ENCODE measurements at places on chromosomes 11 and 22. TPM values are rescaled to one million over a fixed set of nuclear protein-coding genes. Genes with fewer than 3 reads are reported as not detected.

PDGFD gene
- 1.7 TPM for total RNA-seq

CECR2 gene
- not detected for total RNA-seq

APOL5 gene
- not detected for total RNA-seq

PRR33 gene
- not detected for total RNA-seq

TMEM45B gene
- not detected for total RNA-seq

NXPE2 gene
- total RNA-seq, result not detected

FAM180B gene
- total RNA-seq, result 0.62 TPM

OR8D1 gene
- not detected for total RNA-seq

MS4A3 gene
- total RNA-seq, result 0.50 TPM

DSCAML1 gene
- not detected for total RNA-seq

DNA sequence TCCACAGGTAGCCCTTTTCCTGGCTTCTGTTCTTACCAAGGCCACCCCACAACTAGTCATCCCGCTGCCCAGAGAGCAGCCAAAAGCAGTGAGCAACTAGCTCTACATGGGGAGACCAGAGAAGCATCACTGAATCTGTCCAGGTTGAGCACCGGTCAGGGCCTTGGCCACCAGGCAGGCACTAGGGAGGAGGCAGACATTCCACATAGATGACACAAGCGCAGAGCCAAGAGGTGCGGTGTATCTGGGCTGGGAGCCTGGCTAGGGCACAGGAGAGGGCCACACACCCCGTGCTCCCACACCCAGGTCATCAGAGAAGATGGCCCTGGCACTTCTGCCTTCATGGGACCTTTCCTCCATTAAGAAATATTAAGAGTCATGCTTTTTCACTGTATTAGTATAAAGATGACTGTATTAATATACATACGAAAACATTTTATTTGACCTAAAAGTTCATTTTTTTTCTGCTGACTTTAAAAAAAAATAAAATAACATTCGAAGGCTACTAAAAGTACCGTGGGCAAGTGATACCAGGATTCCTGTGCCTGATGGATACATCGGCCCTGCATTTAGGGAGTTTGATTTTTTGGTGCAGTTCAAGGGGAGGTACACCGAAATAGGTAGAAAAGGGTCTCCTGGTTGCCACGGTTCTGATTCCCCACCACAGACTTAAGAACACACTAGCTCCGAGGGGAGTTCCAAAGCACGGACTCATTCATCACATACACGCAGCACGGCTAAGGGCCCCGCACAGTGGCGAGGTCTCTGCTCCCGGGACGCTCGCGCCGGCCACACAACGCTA lies 1.2 kb downstream of the DGCR2 start:
- no peak for DNase-seq
- peak overlapping the region; percentile 86 for H3K4me3 ChIP-seq
- H3K4me1 ChIP-seq, result peaks cover 40% of the 10 kb centered on the region
- peak overlapping the region; percentile 78 for H3K27ac ChIP-seq
- no peaks in the 10 kb centered on the region for H3K27me3 ChIP-seq

GRCh38 chr22:35559354-35560005 lies 18.8 kb downstream of the RASD2 start:
- H3K27me3 ChIP-seq, result peaks cover 23% of the 10 kb centered on the region
- no peaks in the 10 kb centered on the region for H3K36me3 ChIP-seq
- H3K27ac ChIP-seq, result no peak overlapping the region
- no peaks in the 10 kb centered on the region for H3K4me1 ChIP-seq

- H3K4me1 ChIP-seq, result peaks cover 19% of the 10 kb centered on the region
- H3K27ac ChIP-seq, result no peak overlapping the region
- no peak for DNase-seq
- peaks cover 48% of the 10 kb centered on the region for H3K27me3 ChIP-seq
- H3K4me3 ChIP-seq, result peak overlapping the region; percentile 27
- no peaks in the 10 kb centered on the region for H3K36me3 ChIP-seq
Measured at GRCh38 chr11:134273317-134273712, 2.9 kb upstream of the GLB1L3 start.

DNA sequence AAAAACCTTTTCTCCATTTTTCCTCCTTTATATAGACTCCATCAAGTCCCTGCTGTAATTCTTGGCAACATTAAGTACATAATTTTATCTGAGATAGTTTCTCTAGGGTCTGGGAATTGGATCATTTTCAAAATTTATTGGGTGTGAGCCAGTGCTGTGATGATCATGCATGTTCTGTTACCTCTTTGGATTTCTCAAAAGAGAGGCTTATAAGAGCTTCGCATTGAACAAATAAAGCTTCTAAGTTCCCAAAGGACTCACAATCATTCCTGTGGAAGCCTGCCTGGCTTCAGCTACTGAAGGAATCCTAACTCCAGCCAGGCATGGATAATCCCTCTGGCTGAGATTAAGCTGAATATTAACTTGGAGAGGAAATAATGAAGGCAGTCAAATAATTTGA lies 208.5 kb downstream of the RAB38 start:
- H3K4me3 ChIP-seq, result no peak overlapping the region
- peaks cover 22% of the 10 kb centered on the region for H3K27me3 ChIP-seq
- H3K4me1 ChIP-seq, result no peaks in the 10 kb centered on the region
- no peaks in the 10 kb centered on the region for H3K36me3 ChIP-seq
- H3K27ac ChIP-seq, result no peak overlapping the region
- DNase-seq, result no peak

DNA sequence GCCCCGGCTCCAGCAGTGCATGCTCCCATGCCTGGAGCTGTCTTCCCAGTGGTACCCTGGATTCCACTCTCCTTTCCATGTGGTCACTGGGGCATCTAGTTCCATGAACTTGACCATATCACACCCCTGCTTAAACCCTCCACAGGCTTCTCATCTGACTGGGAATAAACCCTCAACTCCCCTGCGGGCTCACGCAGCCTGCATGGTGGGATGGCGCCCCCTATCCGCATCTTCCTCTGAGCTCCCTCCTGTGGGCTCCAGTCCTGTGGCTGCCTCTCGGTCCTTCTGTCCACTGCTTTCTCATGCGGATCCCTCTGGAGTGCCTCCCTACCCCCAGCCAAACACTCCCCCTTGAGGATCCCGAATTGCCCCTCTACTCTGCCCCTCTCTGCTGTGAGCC lies 41.4 kb upstream of the TTLL12 start:
- H3K27ac ChIP-seq, result no peak overlapping the region
- no peak overlapping the region for H3K4me3 ChIP-seq
- DNase-seq, result no peak
- H3K36me3 ChIP-seq, result no peaks in the 10 kb centered on the region
- H3K27me3 ChIP-seq, result peaks cover 18% of the 10 kb centered on the region

- peak overlapping the region; percentile 95 for H3K4me3 ChIP-seq
- H3K27me3 ChIP-seq, result no peaks in the 10 kb centered on the region
- peaks cover 36% of the 10 kb centered on the region for H3K4me1 ChIP-seq
- DNase-seq, result no peak
Measured at GRCh38 chr11:108666373-108666772, 1.5 kb downstream of the DDX10 start.

DNA sequence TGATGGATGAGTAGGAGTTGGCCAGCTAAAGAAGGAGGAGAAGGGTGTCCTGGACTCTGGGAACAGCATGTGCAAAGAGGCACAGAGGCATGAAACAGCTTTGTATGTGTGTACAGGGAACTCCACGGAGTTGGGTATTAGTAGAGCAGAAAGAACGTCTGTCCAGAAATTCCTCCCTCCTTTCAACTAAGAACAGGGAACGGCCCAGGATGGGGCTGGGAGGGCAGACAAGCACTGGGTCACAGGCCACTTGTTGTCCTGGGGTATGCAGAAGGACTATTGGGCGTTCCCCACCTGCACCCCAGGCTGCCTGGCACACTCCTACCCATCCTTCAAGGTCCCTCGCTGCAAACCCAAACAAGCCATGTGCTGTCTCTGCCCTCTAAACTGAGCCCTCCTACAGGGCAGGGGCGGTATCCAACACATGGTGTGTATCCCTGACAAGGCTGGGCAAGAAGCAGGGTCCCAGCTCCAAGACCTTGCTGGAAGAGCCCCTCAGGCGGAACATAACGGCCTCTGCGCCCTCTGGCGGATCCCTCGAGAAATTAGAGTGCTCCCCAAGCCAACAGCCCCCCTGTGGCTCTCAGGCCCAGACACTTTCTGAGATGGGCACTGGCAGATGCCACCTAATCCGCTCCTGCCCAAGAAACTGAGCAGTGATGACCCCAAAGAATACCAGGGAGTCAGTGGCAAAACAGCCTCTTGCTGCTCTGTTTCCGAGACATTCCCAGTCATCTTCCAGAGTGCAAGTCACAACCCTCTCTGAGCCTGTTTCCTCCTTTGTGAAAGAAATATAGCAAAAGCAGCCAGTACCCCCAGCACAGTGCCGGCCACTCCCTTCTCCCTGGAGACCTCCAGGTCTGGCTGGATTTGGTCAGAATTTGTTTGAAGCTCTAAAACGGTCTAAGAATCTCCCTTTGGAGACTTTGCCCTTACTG lies 1.6 kb upstream of the ELFN2 start:
- no peak overlapping the region for H3K27ac ChIP-seq
- peaks cover 40% of the 10 kb centered on the region for H3K27me3 ChIP-seq
- H3K4me3 ChIP-seq, result no peak overlapping the region
- no peaks in the 10 kb centered on the region for H3K36me3 ChIP-seq
- H3K4me1 ChIP-seq, result peaks cover 14% of the 10 kb centered on the region

GRCh38 chr11:63635762-63636465 lies 21.7 kb upstream of the PLAAT3 start:
- H3K4me3 ChIP-seq, result no peak overlapping the region
- peak overlapping the region; percentile 1 for H3K27ac ChIP-seq
- H3K27me3 ChIP-seq, result no peaks in the 10 kb centered on the region
- H3K4me1 ChIP-seq, result peaks cover 8% of the 10 kb centered on the region
- H3K36me3 ChIP-seq, result peaks cover 14% of the 10 kb centered on the region

GRCh38 chr11:23217072-23217471 lies 356.8 kb upstream of the CCDC179 start:
- no peaks in the 10 kb centered on the region for H3K27me3 ChIP-seq
- no peaks in the 10 kb centered on the region for H3K4me1 ChIP-seq
- H3K36me3 ChIP-seq, result peaks cover 8% of the 10 kb centered on the region
- no peak overlapping the region for H3K4me3 ChIP-seq
- H3K27ac ChIP-seq, result no peak overlapping the region

GRCh38 chr11:74434528-74434927 lies 32.8 kb downstream of the KCNE3 start:
- H3K27ac ChIP-seq, result no peak overlapping the region
- no peak for DNase-seq
- no peaks in the 10 kb centered on the region for H3K36me3 ChIP-seq
- H3K4me3 ChIP-seq, result no peak overlapping the region
- H3K27me3 ChIP-seq, result peaks cover 9% of the 10 kb centered on the region

DNA sequence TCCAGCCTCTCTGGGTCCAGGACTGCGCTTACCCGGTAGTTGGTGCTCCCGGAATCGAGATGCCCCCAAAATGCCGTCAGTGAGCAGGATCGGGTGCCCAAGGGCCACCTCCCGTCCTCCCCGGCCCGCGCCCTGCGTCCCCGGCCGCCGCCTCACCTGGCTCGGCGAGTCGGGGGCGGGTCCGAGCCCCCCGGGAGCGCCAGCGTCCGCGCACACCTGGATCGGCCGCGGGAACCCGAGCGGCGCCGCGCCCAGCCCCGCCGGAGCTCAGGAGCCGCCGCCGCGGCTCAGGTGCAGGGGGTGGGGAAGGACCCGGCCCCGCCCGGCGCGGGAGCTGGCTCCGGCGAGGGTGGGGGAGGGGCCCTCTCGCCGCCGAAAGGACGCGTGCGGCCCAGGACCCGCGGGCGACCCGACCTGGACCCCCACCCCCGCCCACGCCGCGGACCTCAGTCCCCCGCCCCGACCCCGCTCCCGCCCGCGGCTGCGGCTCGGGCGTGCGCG lies at the start of gene SHANK2:
Gene SHANK2, minus strand, starts transcription at position 309 of the 501 bp plus-strand sequence. CDS start 105,251 bp downstream, outside the sequence.
- no peaks in the 10 kb centered on the region for H3K36me3 ChIP-seq
- H3K27me3 ChIP-seq, result peaks cover 41% of the 10 kb centered on the region
- no peak within 1 kb of the TSS for H3K27ac ChIP-seq
- DNase-seq, result no peak
- no peaks in the 10 kb centered on the region for H3K4me1 ChIP-seq
- no peak within 1 kb of the TSS for H3K4me3 ChIP-seq

GRCh38 chr11:79249295-79249993 lies 191.4 kb downstream of the TENM4 start:
- no peak overlapping the region for H3K4me3 ChIP-seq
- H3K4me1 ChIP-seq, result no peaks in the 10 kb centered on the region
- no peaks in the 10 kb centered on the region for H3K36me3 ChIP-seq

DNA sequence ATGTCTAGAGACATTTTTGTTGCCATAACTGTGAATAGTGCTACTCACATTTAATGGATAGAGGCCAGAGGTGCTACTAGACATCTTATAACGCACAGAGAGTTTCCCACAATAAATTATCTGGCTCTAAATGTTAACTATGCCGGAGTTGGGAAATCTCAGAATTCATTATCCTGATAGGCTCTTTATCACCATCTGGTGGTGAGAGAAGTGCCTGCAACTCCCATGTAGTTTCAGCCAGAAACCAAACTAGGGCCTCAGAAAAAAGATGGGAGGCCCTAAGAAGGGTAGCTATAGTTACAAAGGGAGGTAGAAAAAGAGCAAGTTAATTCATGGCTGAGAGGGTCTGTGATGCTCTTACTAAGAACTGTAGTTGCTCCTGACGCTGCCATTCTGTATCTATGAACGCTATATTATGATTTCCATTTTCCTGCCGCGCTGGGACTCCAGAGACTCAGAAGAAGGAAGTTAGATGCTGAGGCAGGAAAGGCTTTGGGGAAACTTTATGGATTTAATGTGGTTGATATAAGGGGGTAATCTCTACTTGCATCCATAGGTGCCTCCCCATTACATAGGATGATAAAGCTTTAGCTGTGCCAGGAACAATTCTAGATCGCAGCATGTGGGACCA lies 22.9 kb upstream of the MRPL17 start:
- peak overlapping the region; percentile 51 for H3K27ac ChIP-seq
- H3K36me3 ChIP-seq, result no peaks in the 10 kb centered on the region
- DNase-seq, result no peak

DNA sequence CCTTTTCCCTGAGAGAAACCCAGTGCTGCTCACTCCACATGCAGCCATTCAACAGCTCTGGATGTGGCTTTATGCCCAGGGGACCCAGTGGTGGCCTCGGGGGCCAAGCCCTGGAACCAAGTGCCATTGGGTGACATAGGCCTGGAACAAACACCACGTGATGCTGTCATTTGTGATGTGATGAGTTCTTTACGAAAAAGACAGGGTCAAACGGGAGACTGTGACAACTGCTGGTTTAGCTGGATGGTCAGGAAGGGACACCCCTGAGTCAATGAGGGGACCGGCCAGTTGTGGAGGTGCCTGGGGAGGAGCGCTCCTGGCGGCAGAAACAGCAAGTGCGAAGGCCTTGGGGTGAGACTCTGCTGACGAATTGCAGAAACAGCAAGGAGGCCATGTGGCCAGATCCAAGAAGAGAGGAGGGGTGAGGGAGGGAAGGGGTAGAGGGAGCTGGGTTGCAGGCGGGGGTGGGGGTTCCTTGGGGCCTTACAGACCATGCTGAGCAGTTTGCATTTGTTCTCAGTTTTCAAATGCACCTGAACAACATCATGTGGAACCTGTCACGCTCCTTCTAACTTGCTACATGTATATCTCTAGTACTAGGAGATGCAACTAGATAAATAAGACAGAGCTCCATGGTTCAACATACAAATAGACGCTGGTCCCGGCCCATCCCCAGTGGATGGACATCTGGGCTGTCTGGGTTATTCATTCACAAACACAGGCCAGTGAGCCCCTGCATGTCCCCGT lies 56.1 kb downstream of the IGLL5 start:
- no peaks in the 10 kb centered on the region for H3K36me3 ChIP-seq
- H3K27me3 ChIP-seq, result peaks cover 3% of the 10 kb centered on the region
- no peak overlapping the region for H3K27ac ChIP-seq
- no peak overlapping the region for H3K4me3 ChIP-seq
